ENCODE measurements at places on chromosomes 4 and X.

GRCh38 chr4:12583275-12583674, 900.9 kb downstream of the RAB28 start:
- no peak for DNase-seq

GRCh38 chrX:107823456-107823855, 2.2 kb upstream of the MID2 start:
- no peak for DNase-seq

DNA sequence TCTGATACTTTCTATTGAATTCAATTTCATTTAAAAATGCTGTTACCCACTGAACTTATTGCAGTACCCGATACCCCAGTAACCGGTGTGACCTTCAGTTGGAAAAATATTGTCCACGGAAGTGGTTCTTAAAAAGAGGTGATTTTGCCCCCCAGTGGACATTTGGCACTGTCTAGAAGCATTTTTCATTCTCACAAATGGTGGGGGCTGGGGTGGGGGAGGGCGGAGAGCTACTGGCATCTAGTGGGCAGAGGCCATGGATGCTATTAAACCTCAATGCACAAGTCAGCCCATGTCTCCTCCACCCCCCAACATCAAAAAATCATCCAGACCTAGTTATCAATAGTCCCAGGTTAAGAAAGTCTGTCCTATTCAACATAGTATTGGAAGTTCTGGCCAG, 19.6 kb upstream of the CHM start:
- no peak for DNase-seq

- DNase-seq = no peak
These were observed 169.7 kb downstream of the TMEM47 start for GRCh38 chrX:34487364-34487763.

DNA sequence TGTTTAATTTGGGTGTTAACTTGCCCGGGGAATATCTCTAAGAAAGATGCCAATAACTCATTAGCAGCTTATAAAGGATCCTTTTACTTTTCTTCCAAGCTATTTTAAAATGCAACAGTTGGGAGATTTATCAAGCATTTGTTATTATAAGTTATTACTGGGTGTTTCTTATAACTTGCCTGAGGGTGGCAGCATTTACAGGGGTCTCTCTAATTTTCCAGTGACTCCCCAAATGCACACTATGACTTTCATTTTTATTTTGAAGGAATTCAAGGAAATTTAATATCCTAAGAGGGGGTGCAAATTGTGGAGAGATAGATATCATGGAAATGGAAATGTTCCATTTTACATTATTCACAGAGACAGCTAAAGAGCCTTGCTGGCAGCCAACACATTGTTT, 138.0 kb downstream of the PDGFRA start:
- no peak for DNase-seq

GRCh38 chr4:22045051-22045630, 96.6 kb upstream of the KCNIP4 start:
- DNase-seq = no peak

GRCh38 chr4:3372264-3372932, 69.4 kb upstream of the HGFAC start:
- no peak for DNase-seq

DNA sequence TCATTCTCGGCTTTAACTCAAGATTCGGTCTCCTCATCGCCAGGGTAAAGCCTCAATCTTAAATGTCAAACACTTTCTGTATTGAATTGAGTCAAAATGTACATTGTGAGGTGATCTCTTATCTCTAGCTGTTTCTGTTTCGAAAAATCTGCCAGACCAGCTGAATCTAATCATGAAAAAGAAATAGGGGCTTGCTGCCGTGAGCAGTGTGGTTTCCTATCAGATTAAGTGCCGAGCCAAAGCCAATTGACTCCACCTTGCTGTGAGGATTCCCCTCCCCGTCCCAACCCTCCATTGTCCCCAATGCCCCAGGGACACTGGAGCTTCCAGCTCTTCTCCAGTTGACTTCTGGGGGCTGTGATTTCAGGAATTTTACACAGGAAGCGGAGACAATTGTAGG, 12.5 kb upstream of the CRLF2 start:
- DNase-seq = no peak

GRCh38 chr4:113610537-113610936, 151.0 kb downstream of the CAMK2D start:
- no peak for DNase-seq

- DNase-seq = no peak
These were observed 30.7 kb downstream of the TSPAN5 start for GRCh38 chr4:98627531-98628257.

DNA sequence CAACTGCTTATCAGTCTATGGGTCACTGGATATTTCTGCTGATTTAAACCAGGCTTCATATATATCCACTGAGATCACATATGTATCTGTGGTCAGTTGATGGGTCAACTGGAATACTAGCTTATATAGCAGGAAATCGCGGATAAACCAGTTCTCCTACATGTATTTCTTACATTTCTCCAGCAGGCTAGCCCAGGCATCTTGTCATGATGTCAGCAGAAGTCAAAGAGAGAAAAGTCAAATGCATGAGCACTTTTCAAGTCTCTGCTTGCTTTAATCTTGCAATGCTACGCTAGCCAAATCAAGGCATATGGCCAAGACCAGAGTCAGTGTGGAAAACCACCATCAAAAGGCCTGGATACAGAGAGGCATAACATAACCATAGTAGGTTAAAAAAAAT, 1008.8 kb upstream of the DIAPH2 start:
- no peak for DNase-seq

DNA sequence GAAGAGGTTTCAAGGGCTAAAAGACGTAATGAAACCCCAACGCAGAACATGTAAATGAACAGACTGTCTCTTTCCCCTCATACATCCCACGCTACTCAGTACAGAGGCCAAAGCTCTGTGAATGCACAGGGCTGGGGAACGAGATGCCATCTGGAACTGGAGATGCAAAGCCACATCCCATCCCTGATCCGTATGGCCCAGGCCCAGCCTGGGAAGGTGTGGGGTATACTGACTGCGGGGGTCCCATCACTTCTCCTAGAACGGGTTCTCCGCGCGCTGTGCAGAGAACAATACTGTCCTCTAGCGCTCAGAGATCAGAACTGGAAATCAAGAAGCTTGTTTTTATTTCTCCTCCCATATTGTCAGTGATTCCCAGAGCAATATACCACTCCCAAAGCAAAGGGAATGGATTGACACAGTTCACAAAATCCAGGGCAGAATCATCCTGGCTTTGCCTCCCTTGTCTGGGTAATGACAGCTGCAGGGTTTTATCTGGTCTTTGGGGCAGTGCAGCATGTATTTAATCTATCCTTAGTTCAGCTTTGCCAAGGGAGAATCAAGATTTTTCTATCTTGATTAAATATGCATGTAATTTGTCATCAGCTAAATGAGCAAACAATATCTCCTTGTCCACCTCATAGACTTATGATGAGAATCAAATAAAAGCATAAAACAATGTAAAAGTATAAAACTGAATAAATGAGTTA, 47.3 kb upstream of the TLR3 start:
- DNase-seq = no peak

DNA sequence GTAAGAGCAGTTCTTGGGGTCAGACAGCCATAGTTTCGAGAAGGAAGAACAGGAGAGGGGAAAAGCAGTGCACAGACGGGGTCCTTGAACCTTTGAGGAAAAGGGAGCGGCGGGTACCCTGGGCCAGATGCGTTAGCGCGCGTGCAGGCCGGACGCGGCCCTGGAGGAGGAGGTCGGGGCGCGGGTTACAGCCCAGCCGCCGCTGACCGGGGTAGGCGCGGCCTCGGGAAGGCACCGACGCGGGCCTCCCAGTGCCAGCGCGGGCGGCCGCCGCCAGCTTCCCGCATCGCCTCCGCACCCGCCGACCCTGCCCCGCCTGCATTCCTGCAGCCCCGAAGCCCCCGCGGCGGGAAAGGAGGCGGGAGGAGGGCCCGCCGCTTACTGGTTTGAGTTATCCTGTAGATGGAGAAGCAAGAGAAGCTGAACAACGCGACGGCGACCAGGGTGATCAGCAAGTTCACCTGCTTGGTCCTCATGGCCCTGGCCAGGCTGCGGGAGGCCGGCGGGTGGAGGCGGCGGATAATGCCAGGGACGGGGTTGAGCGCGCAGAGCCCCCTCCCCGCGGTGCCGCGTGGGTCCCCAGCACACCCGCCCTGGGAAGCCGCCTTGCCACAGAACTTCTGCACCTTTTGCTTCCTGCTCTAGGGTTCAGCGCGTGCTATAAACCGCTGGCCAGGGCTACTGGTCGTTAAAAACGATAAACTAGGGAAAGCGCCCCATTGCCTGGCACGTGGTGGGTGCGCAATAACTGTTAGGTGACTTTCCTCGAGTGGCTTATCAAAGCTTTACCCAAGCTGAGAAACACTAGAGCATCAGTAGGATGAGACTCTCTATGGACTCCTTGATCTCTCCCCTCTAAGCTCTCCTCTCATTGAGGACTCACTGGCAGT, at the start of gene MGAT4D:
Gene MGAT4D (minus strand): TSS at position 547 of the 890 bp plus-strand sequence. CDS start 71 bp downstream, at position 476.
- no peak for DNase-seq

GRCh38 chr4:62004881-62005280, 804.8 kb downstream of the ADGRL3 start:
- no peak for DNase-seq

DNA sequence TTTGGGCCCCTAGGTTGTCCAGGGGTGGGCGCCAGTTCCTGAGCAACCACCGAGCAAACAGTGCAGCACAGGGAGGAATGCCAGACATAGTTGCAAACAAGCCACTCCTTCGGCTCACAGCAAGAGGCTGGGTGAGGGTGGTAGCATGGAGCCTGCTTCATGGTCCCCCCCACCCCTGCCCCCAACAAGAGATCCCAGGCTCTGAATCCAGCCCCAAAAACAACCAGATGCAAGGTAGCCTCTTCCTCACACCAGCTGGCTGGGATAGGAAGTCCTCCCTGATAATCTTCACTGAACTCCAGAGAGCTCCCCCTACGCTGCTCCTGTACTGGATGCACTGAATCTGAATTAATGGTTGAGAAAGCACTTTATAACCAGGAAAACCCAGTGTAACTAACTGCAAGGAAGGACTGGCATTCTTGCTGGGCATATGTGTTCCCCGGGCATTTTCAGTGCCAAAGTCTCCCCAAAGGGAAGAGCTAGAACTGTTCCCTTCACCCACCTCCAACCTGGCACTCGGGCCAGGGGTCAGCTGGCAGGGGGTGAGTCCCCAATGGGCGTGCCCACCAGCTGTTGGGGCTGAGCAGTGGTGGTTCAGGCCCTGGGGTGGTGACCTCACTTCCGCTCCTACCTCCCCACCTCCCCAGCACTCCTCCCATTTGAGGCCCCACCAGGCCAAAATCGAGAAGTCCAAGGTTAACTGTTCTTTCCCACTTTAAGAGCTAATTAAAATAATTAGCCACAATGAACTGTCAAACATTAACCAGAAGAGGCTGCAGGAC, 1.5 kb downstream of the ELF4 start:
- DNase-seq = no peak

DNA sequence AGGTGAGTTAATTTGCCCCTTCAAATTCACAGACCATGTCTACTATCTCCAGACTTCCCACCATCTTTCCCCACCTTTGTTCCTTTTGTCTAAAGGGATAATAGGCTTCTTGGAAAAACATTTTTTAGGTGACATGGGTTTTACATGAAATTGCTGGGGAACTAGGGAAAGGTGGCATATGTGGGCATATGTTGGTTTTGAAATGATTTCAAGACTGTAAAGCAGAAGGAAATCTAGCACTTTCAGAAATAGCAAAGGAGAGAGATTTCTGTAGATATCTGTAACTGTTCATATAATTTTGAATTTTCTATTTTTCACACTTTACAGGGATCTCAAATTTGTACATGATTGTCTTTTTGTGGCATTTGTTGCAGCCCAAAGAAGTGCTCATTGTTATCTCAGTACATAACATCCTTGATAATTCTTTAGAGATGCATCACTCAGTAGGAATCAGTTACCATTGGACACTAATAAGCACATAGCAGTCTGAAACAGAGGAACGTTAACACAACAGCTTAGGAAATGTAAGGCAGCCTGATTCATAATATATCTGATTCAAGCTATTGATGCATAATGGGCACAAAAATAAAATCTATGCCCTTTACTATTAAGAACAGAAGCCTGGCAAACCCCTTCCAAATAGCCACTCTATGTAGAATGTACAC, 659.7 kb downstream of the CENPC start:
- no peak for DNase-seq

DNA sequence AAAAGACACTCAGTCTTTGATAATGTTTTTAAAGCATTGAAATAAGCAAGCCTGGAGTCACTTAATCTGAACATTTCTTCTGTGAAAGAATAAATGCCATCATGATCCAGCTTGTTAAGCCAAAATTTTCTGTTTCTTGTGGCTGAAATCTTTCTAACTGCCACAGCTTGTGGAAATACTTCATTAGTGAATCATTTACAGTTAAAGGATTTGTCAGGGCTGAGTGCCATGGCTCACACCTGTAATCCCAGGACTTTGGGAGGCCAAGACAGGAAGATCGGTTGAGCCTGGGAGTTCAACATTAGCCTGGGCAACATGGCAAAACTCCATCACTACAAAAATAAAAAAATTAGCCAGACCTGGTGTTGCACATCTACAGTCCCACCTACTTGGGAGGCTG, 93.3 kb upstream of the PDE5A start:
- no peak for DNase-seq

DNA sequence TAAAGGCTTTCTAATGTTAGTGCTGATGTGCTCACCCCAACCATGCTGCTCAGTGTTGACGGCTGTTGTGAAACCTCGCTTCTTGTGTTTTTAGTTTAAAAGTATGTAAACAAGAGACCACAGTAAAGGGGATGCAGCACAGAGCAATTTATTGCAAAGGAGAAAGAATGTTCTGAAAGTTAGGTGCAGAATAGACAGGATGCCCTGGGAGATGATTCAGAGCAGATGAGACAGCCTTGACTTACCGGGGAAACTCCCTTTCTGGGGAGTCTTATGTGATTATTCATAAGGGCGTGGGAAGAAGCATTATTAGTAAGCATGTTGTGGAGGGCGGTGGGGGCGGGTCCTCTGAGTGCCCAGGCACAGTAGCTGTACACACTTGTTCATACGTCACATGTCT, 47.7 kb downstream of the EVC start:
- no peak for DNase-seq

GRCh38 chr4:133550436-133550835, 401.3 kb downstream of the PCDH10 start:
- no peak for DNase-seq

GRCh38 chr4:83022724-83023450, 12.1 kb upstream of the COPS4 start:
- DNase-seq = no peak

GRCh38 chrX:37846141-37846540, 1.2 kb downstream of the DYNLT3 start:
- no peak for DNase-seq

- no peak for DNase-seq
These were observed 69.8 kb downstream of the MTNR1A start for GRCh38 chr4:186485561-186486062.
